ENCODE measurements at places on chromosomes 5 and 9. TPM values are rescaled to one million over a fixed set of nuclear protein-coding genes. Genes with fewer than 3 reads are reported as not detected.

The BASP1 gene
- 0.49 TPM for total RNA-seq

DNA sequence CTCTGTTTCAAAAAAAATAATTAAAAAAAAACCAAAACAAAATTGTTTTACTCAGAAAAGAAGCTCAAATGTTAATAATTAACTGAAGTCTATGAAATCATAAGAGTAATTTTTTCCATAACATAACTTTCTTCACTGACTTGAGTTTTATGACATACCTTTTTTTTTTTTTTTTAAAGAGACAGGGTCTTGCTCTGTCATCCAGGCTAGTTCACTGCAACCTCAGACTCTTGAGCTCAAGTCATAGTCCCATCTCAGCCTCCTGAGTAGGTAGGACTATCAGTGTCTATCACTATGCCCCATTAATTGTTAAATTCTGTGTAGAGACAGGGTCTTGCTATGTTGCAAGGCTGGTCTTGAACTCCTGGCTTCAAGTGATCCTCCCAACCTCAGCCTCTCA, 21.9 kb downstream of the SAR1B start:
- no peak for DNase-seq

The TIMD4 gene
- total RNA-seq = 1.5 TPM

DNA sequence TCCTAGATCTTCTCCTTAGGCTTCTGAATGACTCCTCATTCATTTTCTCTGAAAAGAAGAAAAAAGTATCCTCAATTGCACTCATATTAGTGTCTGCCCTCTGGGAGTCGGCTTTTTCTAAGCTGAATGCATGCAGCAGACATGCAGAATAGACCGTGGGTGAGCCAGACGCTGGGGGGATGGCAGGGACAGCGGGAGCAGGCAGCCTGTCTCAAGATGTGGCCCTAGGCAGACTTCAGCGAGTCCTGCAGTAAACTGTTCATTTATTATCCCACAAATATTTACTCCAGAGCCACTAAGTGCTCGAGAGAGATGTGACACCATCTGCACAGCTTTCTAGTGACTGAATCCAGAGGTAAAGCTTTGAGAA, 164.9 kb upstream of the RAI14 start:
- no peak for DNase-seq

The CXXC5 gene
- 2.1 TPM for total RNA-seq

The NTNG2 gene
- 1.3 TPM for total RNA-seq

The NUTM2F gene
- not detected for total RNA-seq

The PCDHGC3 gene
- 0.11 TPM for total RNA-seq

GRCh38 chr5:79762929-79763328, 73.3 kb downstream of the CMYA5 start:
- no peak for DNase-seq

DNA sequence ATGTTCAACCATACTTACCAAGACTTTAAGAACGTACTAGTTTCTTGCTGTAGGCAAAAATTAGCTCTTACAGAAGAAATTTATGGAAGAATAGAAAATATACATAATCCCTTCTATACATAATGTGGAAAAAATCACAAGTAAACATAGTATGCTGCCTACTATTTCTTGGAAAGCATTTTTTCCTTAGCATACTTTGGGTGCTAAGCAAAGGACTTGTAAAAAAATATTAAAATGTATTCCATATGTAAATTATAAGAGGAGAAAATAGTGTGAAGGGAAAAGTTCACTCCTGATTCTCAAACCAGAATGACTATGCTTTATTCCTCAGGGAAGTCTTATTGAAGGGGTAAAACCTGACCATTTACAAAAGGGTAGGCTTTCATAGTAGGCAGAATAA, 243.8 kb upstream of the VLDLR start:
- no peak for DNase-seq

The LCN15 gene
- total RNA-seq = not detected

GRCh38 chr5:89168766-89169165, 285.8 kb upstream of the MEF2C start:
- no peak for DNase-seq

DNA sequence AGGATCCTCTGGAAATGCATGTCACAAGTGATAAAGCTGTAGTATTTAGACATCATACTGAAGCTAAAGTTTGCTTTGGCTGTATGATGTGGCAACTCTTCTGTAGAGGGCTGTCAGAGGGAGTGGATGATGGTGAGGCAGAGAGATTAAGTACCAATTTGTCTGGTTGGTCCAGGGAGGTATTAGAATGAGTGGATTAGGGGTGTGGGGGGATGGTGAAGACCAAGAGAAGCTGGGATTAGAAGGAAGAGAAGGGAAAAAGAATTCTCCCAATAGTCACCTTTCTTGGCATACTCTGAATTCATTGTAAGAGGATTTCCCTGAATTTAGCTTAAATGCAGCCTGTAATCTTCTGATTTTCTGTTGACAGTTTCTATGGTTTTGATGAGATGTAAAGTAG, 3.6 kb downstream of the PCDHAC2 start:
- no peak for DNase-seq

DNA sequence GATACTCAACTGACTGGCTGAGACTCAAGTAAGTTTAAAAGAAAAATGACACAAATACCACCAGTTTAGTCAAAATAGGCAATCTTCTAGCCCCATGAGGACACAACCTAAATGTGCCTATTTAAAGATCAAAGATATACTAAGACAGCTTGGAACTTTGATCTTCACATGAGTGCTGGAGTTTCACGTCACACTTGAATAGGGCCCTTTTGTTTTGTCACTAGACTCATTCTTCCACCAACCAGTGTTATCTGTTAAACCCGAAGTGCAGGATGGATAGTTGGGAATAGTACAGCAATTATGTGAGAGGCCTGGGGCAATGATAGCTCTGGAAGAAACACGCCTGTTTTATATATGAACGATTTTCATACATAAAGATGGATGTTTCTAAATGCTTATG, 792.8 kb upstream of the NUDT12 start:
- DNase-seq = no peak

- no peak for DNase-seq
Measured at GRCh38 chr5:18807256-18808149, 1173.2 kb downstream of the TAF11L14 start.

GRCh38 chr9:133339641-133340040, 3.7 kb upstream of the SURF6 start:
- no peak for DNase-seq

The PRR16 gene
- total RNA-seq = not detected

The HRH2 gene
- total RNA-seq = 28.9 TPM

The SMIM33 gene
- 0.28 TPM for total RNA-seq

The LHX2 gene
- not detected for total RNA-seq

DNA sequence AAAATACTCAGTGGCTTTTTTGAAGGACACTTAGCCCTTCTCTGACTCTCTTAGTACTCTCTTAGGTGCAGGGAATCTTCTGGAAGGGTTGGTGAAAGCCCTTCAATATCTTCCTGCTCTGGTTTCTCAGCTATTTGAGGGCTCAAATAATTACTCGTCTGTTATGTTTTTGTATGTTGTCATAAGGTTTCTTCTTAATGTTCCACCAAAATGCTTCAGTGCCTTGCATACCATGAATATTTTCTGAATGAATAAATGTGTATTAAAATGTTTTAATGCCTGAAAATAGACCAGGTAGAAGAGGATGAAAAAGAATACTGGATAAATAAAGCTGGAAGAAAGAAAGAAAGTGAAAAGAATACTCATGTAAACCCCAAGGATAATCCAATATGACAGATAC, 124.3 kb downstream of the STK32A start:
- no peak for DNase-seq

The PTGDS gene
- total RNA-seq = 0.24 TPM

The SEMA5A gene
- total RNA-seq = not detected

- DNase-seq = no peak
Measured at GRCh38 chr5:87195104-87195591, 72.5 kb upstream of the RASA1 start.

DNA sequence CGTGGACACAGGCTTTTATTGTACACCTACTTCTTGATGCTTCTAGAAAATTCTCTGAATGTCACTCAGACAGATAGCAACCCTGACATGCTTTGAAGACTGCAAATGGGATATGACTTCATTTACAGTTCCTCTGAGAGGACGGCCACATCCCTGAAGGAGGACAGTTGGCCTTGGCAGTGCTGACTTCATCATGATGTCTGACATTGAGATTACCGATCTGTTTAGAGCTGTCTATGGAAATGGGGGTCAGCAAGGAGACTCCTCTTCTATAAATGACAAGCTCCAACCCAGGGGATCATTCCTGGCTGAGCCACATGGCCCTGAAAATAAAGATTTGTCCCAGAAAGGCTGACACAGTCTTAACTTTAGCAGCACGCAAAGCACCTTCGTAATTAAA, 75.8 kb downstream of the NUDT12 start:
- no peak for DNase-seq

Data from CD8-positive, alpha-beta memory T cell (primary cell).